ENCODE measurements at places on chromosomes 11 and 22. TPM values are rescaled to one million over a fixed set of nuclear protein-coding genes. Genes with fewer than 3 reads are reported as not detected.

DNA sequence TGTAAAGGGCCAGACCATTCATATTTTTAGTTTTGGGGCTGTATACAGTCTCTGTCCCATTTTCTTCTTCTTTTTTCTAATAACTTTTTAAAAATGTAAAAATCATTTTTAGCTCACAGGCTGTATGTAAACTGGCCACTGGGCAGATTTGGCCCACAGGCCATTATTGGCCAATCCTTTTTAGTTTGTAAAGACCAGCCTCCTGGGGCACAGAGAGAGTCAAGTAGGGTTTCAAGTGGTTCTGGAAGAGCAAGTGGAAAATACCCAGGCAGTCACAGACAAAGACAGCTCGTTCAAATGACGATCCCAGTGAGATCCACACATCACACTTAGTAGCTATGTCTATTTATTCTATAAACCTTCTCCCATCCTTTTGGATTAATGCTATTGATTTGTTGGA, 150.2 kb upstream of the ARHGAP20 start:
- no peaks in the 10 kb centered on the region for H3K4me1 ChIP-seq
- H3K27ac ChIP-seq: no peak overlapping the region
- no peak overlapping the region for H3K4me3 ChIP-seq
- peaks cover 19% of the 10 kb centered on the region for H3K27me3 ChIP-seq

The ARHGEF12 gene
- 12.9 TPM for total RNA-seq

- H3K27me3 ChIP-seq: no peaks in the 10 kb centered on the region
- no peak for DNase-seq
- peaks cover 28% of the 10 kb centered on the region for H3K4me1 ChIP-seq
Measured at GRCh38 chr22:49968313-49968830, 7.8 kb downstream of the PIM3 start.

DNA sequence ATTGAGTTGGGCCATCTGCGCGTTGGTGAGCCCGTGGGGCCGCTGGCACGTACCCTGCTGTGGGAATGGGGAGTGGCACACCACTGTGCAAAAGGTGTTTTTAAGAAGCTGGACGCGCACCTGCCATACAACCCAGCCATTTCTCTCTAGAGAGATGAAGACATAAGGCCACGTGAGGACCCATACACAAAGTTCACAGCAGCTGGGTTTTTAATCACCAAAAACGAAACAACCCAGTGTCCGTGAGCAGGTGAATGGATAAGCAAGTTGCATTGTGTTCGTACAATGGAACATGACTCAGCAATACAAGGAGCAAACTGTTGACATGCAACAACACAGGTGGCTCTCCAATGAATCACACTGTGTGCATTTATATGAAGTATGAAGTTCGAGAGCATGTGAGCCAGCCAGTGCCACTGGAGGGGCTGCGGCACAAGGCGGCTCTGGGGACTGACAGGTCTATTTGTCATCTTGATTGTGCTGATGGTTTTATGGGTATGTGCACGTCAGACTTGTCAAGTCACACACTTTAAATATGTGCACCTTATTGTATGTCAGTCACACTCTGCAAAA, 30.6 kb upstream of the PANX2 start:
- no peaks in the 10 kb centered on the region for H3K4me1 ChIP-seq
- no peak overlapping the region for H3K27ac ChIP-seq
- peaks cover 57% of the 10 kb centered on the region for H3K27me3 ChIP-seq
- DNase-seq: no peak
- H3K4me3 ChIP-seq: no peak overlapping the region
- peaks cover 2% of the 10 kb centered on the region for H3K36me3 ChIP-seq

GRCh38 chr11:28675183-28675582, 567.0 kb downstream of the METTL15 start:
- DNase-seq: no peak
- no peaks in the 10 kb centered on the region for H3K4me1 ChIP-seq
- no peaks in the 10 kb centered on the region for H3K27me3 ChIP-seq
- no peak overlapping the region for H3K4me3 ChIP-seq
- no peak overlapping the region for H3K27ac ChIP-seq

- no peaks in the 10 kb centered on the region for H3K36me3 ChIP-seq
- H3K27ac ChIP-seq: no peak overlapping the region
- H3K4me1 ChIP-seq: no peaks in the 10 kb centered on the region
Measured at GRCh38 chr11:70597751-70598625, 199.7 kb downstream of the CTTN start.

The PGA5 gene
- total RNA-seq: not detected

DNA sequence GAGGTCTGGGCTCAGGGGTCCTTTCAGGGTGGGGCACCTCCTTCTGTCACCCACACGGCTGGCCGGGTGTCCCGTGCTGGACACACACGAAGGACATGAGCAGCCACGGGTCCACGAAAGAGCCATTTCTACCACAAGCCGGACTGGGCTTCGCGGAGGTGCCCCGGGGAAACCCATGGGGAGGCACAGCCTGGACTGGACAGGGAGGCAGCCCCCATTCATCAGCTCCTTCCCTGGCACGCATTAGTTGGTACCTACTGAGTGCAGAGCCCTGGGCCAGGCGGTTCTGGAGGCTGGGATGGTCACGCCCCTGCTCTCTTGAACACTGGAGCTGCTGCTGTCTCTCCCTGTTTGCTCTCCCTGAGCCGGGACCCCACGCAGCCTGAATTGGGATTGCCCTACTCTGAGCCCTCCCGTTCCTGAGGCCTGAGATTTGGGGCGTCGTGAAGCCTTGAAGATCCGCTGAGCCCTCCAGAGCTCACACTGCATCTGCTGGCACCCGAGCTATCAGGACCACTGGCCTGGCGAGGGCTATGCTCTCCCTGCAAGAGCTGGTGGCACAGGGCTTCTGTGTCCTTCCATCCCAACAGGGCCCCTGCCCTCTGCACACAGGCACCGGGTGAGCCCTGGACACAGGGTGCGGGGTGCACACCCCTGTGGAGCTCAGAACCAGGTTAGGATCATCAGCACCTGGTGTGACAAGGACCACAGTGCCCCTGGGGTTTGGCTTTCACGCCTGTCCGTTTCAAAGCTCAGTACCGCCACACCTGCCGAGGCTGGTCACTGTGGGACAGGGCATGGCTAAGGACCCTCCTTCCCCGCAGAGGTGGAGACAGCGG, 84.6 kb downstream of the MYEOV start:
- H3K27ac ChIP-seq: no peak overlapping the region
- no peak overlapping the region for H3K4me3 ChIP-seq
- no peak for DNase-seq
- peaks cover 2% of the 10 kb centered on the region for H3K4me1 ChIP-seq
- H3K36me3 ChIP-seq: no peaks in the 10 kb centered on the region
- no peaks in the 10 kb centered on the region for H3K27me3 ChIP-seq

- no peak overlapping the region for H3K27ac ChIP-seq
- peaks cover 69% of the 10 kb centered on the region for H3K4me1 ChIP-seq
- H3K27me3 ChIP-seq: no peaks in the 10 kb centered on the region
- no peaks in the 10 kb centered on the region for H3K36me3 ChIP-seq
Measured at GRCh38 chr22:39942439-39943230, 17.6 kb upstream of the TMA7B start.

The C11orf91 gene
- not detected for total RNA-seq

GRCh38 chr11:125947419-125948277, 1.8 kb downstream of the VSIG10L2 start:
- H3K4me1 ChIP-seq: peaks cover 6% of the 10 kb centered on the region
- DNase-seq: no peak
- no peaks in the 10 kb centered on the region for H3K36me3 ChIP-seq
- H3K27ac ChIP-seq: no peak overlapping the region

The SLC39A13 gene
- 31.6 TPM for total RNA-seq

DNA sequence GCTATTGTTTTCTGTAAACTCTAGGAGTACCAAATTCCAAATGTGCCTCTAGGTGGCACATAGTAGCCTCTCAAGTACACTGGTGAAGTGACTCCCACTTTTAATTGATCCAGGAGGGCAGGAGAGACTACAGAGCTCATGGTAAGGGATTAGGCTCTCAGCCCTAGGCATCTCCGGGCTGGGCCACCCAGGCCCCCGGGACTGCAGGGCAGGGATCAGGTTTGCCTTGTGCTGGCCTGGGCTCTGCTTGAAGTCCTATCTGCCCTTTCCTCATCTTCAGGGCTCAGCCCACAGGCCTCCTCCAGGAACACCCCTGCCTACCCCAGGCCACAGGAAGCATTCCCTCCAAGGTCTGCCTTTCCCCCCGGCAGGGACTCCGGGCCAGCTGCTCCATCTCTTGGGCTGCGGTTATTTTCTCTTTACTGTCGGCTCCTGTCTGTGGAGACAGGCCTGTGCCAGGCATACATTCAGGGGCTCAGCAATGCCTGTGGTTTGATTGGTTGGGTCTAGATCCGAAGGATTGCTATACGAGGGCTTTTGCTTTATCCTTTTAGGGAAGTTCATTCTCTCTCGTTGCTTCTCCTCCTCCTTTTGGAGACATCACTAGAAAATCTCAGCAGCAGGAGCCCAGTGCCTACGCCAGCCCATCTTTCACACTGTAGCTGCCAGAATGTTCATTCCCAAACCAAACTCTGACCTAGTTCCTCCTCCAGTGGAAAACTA, 32.8 kb downstream of the PARVA start:
- no peaks in the 10 kb centered on the region for H3K36me3 ChIP-seq
- no peak overlapping the region for H3K4me3 ChIP-seq
- no peak overlapping the region for H3K27ac ChIP-seq

The POU2AF2 gene
- total RNA-seq: not detected

- no peaks in the 10 kb centered on the region for H3K27me3 ChIP-seq
- peak overlapping the region; percentile 94 for H3K4me3 ChIP-seq
- no peak for DNase-seq
- H3K27ac ChIP-seq: peak overlapping the region; percentile 69
Measured at GRCh38 chr22:46579751-46580449, 40.3 kb upstream of the GRAMD4 start.
